Activated T-helper 1 cell treated with anti-CD3 and anti-CD28 coated beads, Interleukin-12 subunit alpha, Interleukin-12 subunit beta, Interleukin-2, Interleukin-4 antibody, amounts not matched to agents 30 ng/mL and 10 ng/mL and 1 ng/mL, durations not matched to agents 14 hours and 24 hours and 36 hours (primary cell): ENCODE measurements at places on chromosomes 6 and 20.

DNA sequence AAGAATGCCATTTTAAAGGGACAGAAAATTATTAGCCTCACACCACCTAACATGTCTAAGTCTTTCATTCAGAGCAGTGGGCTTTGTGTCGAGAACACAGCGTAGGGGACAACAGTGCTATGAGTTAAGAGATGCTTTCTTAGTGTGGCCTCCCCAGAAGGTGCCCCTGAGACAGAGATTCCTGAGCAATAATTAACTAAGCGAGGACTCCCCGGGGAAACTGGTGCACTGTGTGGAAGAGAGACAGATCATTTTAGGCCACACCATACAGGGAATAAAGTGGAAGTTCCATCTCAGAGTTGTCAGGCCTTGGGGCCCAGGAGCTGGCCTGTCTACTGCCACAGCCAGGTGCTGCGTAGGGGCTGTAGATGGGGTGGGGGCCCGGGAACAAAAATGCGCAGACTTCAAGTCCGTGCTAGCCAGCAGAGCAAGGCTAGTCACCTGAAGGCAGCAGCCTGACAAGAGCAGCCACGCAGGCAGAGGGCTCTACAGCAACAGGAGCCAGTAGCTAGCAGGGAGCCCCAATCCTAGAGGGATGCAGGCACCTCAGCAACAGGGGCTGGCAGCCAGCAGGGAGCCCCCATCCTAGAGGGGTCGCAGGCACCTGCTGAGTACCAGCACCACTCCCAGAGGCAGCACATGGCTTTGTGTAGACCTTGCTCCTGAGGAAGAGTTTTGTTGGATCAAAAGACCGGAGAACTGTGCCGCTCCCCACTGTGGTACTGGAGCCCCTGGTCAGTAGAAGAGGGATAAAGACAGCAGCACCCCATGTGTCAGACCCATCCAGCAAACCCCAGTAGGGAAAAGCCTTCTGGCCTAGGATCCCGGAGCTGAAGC, 63.0 kb upstream of the NXT1 start:
- H3K4me1 ChIP-seq, result no peaks in the 10 kb centered on the region
- no peaks in the 10 kb centered on the region for H3K36me3 ChIP-seq
- no peak for DNase-seq

- H3K27me3 ChIP-seq, result peaks cover 49% of the 10 kb centered on the region
- H3K4me3 ChIP-seq, result no peak overlapping the region
- H3K4me1 ChIP-seq, result peaks cover 7% of the 10 kb centered on the region
- DNase-seq, result no peak
- no peak overlapping the region for H3K27ac ChIP-seq
Observed at GRCh38 chr6:36392621-36393020, 5.2 kb upstream of the ETV7 start.

- no peak for DNase-seq
- H3K36me3 ChIP-seq, result peaks cover 25% of the 10 kb centered on the region
- H3K4me1 ChIP-seq, result peaks cover 56% of the 10 kb centered on the region
- no peaks in the 10 kb centered on the region for H3K27me3 ChIP-seq
- peak overlapping the region; percentile 91 for H3K27ac ChIP-seq
- peak overlapping the region; percentile 92 for H3K4me3 ChIP-seq
Observed at GRCh38 chr6:166952121-166952520, 4.2 kb downstream of the RNASET2 start.

- H3K4me1 ChIP-seq, result no peaks in the 10 kb centered on the region
- H3K27ac ChIP-seq, result no peak overlapping the region
- H3K36me3 ChIP-seq, result no peaks in the 10 kb centered on the region
- no peak overlapping the region for H3K4me3 ChIP-seq
- no peak for DNase-seq
Observed at GRCh38 chr20:63022501-63022900, 15.7 kb upstream of the BHLHE23 start.

DNA sequence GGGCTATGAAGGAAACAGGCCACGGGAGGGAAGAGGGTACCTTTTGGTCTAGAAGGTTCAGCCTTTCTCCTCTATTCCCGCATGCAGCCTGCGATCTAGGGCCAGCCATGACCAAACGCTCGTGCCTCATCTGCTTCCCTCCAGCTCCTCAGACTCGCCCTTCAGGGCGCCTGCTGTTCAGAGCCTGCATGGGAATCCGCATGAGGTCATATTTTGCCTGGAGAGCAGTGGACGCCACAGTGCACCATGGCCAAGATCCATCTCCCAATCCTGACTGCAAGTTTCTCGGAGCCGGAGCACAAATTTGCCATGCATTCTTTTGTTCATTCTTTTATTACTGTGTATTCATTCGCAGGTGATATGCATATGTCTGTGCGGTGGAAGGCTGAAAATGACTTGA, 608.1 kb downstream of the QKI start:
- H3K27ac ChIP-seq, result no peak overlapping the region
- no peak overlapping the region for H3K4me3 ChIP-seq
- no peaks in the 10 kb centered on the region for H3K36me3 ChIP-seq

DNA sequence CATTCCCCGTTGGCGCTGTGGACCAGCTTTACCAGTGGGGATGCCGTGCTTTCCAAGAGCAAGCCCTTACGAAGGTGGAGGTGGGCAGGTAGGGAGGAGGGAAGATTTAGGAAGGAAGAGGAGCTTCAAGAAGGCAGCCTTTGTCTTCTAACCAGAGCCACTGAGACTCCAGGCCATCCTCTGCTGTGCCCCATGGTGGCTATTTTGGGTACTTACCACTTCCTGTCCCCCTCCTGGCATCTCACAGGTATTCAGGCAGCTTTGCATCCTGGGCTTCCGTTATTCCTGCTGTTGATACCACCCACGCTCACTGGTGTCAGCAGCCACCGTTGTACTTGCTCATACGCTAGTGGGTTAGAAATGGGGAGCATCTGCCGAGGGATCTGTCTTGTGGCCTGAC, 22.9 kb downstream of the ERMARD start:
- H3K4me3 ChIP-seq, result no peak overlapping the region
- H3K36me3 ChIP-seq, result peaks cover 10% of the 10 kb centered on the region

GRCh38 chr6:165404697-165405096, 95.3 kb upstream of the C6orf118 start:
- no peaks in the 10 kb centered on the region for H3K27me3 ChIP-seq
- no peak for DNase-seq
- H3K4me3 ChIP-seq, result no peak overlapping the region
- H3K27ac ChIP-seq, result no peak overlapping the region
- no peaks in the 10 kb centered on the region for H3K4me1 ChIP-seq

DNA sequence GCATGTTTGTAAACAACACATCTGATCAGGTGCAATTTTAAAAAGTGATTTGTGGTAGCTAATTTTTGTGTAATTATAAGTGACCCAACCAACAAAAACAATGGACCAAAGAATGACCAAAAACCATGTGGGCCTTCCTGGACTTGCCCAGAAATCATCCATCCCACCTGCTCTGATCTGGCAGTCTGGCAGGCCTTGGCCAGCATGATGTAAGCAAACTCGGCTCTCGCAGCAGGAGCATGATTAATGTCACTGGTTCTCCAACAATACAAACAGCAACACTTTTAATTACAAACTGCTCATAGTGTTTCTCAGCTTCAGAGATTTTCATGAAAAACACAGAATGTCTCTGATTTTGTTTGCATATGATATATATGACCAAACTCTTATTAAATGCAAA, 16.1 kb downstream of the TP53INP2 start:
- no peak overlapping the region for H3K4me3 ChIP-seq
- no peaks in the 10 kb centered on the region for H3K27me3 ChIP-seq
- peaks cover 17% of the 10 kb centered on the region for H3K36me3 ChIP-seq
- no peak overlapping the region for H3K27ac ChIP-seq
- DNase-seq, result no peak
- H3K4me1 ChIP-seq, result peaks cover 34% of the 10 kb centered on the region

DNA sequence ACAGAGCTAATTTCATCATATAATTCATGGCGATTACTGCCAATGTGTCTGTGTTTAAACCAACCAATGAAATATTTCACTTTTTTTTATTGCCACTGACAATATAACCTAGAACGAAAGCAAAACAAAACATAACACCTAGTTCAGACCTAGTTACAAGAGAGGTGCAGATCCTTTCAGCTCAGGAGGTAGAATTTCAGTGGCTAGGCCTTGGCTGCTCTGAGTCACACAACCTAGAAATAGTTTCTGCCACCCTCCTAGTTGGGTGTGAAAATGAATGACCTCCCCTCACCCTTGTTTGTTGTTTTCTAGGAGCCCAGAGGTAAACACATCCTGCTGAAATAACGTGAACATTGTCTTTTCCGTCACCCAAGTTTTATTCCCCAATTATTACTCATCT, 356.3 kb downstream of the HTR1B start:
- no peaks in the 10 kb centered on the region for H3K27me3 ChIP-seq
- H3K36me3 ChIP-seq, result no peaks in the 10 kb centered on the region
- H3K4me3 ChIP-seq, result no peak overlapping the region
- H3K27ac ChIP-seq, result no peak overlapping the region
- DNase-seq, result no peak

DNA sequence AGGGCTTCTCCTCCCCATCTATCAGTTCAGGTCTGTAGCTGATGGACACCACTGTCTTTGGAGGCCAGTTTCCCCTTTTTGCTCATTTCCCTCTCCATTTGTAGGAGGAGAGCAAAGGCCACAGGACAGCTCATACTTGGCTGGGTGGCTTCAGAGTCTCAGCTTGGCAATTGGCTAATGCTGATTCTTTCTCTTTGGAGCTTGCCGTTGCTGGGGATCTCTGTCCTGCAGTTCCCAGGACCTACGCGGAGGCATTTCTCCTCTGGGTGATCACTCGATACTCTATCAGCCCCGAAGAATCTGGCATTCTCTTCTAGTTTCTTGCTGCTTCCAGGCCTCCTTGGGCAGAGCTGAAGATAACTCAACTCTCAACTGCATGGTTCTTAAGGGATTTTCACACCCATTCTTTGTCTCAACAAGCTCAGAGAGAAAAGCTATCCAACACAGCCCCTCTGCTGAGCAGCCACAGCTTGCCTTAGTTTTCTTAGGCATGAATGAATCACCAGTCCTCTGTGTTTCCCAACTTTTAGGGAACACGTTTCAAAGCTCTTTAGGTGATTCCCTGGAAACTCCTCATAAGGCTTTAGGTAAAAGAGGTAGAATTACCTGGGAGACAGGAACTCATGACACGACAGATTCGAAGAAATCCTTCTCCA, 19.2 kb upstream of the SSR1 start:
- H3K27me3 ChIP-seq, result peaks cover 22% of the 10 kb centered on the region
- H3K36me3 ChIP-seq, result no peaks in the 10 kb centered on the region
- no peak overlapping the region for H3K27ac ChIP-seq
- no peak for DNase-seq
- no peak overlapping the region for H3K4me3 ChIP-seq
- H3K4me1 ChIP-seq, result no peaks in the 10 kb centered on the region

GRCh38 chr6:2517855-2518473, 232.8 kb downstream of the MYLK4 start:
- H3K4me3 ChIP-seq, result no peak overlapping the region
- H3K4me1 ChIP-seq, result peaks cover 12% of the 10 kb centered on the region
- no peak for DNase-seq
- peaks cover 25% of the 10 kb centered on the region for H3K27me3 ChIP-seq
- peaks cover 7% of the 10 kb centered on the region for H3K36me3 ChIP-seq

DNA sequence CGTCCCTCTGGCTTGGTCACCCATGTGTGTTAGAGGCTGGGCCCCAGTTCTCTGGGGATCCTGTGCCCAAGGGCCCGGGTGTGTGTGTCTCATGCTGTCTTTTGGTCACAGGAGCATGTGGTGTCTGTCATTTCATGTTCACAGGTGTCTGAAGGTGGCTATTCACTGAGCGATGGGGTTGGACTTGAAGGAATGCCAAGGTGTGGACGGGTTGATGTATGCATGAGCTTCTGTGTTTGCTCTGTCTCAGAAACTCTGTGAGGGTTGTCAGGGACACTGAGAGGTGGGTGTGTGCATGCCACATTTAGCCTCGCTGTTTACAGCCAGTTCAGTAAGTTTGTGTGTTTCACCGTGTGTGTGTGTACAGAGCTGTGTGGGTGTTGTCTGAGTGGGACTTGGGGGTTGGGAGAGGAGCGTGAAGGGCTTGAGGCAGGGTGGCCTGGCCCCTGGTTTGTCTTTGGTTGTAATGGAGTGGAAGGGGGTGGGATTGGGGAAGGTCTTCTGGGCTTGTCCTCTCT, 1.2 kb downstream of the DDR1 start:
- peaks cover 3% of the 10 kb centered on the region for H3K27me3 ChIP-seq
- peaks cover 40% of the 10 kb centered on the region for H3K4me1 ChIP-seq
- peak overlapping the region; percentile 77 for H3K4me3 ChIP-seq
- no peaks in the 10 kb centered on the region for H3K36me3 ChIP-seq
